ENCODE measurements at places on chromosomes 7 and 10.

DNA sequence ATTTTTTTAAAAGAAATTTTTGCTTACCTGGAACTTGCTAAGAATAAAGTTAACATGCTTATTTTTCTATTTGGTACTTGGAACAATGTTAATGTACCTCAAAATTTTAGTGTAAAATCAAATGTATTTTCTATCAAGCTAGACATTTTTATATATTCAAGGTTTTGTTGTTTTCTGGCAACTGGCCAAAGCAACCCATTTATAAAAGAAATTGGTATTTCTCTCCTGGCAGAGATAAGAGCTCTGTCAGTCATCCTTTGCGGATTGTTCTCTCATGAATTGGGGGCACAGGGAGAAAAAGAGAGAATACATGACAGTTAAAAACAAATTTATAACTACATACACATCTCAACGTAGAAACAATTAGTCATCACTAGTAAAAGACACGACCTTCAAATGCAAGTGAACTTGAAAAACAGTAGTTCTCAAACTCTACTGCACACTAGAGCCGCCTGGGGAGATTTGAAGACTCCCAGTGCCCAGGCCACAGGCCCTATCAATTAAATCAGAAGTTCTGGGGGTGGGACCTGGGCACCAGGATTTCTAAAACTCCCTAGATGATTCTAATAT, 152.4 kb upstream of the LAMB4 start:
- DNase-seq, result no peak

DNA sequence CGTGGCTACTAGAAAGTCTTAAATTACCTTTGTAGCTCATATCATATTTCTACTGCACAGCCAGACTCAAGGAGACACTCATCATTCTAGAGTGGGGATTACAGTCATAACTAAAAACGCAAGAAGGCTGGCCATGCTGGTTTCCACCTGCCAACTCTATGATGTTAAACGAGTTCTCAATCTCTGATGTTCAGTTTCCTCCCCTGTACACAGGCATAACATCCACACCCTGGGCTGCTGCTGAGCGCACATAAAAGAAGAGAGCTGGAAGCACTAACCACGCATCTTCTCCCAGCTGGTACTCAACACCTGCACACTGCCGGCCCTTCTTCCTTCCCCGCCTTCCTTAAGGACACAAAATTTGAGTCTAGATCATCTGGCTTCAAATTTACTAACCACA, 60.5 kb downstream of the SORBS1 start:
- DNase-seq, result no peak

DNA sequence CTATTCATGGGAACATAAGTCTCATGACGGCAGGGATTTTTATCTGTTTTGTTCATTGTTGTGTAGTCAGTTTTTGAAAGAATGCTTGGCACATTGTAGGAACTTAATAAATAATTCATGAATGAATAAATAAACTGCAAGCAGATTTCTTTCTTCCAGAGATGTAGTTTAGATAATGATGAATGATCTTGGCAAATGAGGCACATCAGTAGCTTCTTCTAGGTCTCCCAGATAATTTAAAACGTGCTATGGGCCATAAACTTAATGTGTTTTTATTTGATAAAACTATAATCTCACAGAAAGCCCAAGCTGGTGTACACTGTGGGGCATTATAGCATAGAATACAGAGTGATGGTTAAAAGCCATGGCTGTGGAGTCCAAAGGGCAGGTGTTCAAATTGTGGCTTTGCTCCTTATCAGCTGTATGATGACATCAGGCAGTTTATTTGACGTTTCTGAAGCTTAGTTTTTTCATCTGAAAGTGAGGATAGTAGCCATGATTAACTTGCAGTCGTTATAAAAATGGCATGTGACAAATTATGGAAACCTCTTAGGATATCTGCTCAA, 3.5 kb downstream of the MGAM start:
- no peak for DNase-seq

DNA sequence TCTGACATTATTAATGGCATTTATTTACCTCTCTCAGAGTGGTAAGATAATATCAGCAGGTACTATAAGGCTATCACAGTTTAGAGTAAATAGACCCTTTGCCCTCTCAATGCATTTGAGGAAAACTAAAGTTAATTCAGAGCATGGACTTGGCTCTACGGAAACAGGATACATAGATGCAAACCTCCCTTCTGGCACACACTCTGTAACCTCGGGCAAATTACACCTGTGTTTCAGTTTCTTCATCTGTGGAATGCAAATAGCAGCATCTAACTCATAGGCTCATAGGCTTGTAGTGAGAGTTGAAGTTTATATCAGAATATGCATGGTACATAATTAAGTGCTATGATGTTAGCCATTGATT, 5.6 kb downstream of the RAPGEF5 start:
- no peak for DNase-seq

DNA sequence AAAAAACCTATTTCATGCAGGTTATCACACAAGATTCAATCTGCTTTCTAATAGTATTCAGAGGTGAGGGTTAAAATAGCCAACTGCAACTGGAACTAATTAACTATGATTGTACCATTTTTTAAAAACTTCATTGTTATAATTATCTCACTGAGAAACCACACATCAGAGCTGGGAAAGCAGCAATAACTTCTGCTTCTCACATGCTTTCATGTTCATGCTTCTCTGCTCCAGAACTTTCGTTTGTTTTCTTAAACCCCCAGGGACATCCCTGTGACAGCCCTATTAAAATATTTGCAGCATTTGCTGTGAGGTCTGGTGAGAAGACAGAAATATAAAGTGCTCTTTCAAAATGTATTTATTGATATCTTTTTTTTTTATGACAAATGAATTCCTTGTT, 389.0 kb upstream of the SORCS1 start:
- no peak for DNase-seq

DNA sequence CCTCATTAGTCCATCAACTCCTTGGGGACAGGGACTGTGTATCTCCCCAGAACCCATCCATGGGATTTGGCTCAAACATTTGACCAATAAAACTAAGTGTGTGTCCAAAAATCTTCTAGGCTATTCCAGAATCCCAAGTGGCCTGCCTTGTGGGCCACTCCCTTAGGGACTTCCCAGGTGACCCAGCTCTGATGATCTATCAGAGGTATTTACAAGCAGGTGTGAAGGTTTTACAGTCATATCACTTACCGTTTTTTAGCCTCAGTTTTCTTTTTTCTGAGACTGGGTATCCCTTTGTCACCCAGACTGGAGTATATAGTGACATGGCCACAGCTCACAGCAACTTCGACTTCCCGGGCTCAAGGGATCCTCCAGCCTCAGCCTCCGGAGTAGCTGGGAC, 64.4 kb downstream of the PIP4K2A start:
- no peak for DNase-seq

DNA sequence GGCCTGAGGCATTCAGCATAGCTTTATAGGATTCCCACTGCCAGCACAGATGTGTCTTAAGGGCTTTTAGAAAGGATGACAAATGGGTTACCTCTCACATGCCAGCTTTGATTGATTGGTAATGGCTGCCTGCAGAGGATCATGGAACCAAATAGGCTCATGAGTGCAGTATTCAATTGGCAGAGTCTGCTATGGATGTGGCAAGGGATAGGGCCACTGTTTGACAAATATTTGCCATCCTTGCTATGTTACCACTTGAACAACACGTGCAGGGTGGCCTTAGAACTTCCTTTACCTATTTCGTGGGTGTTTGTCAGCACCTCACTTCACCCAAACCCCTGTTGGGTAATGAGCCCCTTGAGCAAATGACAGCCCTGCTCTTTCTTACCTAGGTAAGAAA, 139.2 kb downstream of the C10orf105 start:
- DNase-seq, result no peak

DNA sequence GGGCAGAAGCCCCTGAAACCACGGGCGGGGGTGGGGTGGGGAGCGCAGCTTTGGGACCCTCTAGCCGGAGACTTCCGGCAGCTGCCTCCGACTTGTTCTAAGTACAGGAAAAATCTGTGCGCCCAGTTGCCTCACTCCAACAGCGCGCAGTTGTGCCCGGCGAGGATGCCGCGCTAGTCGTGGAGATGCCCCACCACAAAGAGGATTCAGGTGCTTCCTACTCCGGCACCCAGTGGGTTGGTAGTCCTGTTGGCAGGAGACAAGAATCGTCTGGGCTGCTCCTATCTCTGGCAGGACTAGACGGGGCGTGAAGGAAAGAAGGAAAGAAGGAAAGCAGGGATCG, 465 bp upstream of the NPY start:
- DNase-seq, result no peak

GRCh38 chr7:151330661-151331060, 11.0 kb upstream of the NUB1 start:
- no peak for DNase-seq

- no peak for DNase-seq
These were observed 234.3 kb upstream of the TEX47 start for GRCh38 chr7:89029864-89030263.

GRCh38 chr10:76034353-76035205, 603.2 kb downstream of the LRMDA start:
- DNase-seq, result no peak

GRCh38 chr7:130741331-130741995, 7.5 kb upstream of the KLF14 start:
- DNase-seq, result no peak

DNA sequence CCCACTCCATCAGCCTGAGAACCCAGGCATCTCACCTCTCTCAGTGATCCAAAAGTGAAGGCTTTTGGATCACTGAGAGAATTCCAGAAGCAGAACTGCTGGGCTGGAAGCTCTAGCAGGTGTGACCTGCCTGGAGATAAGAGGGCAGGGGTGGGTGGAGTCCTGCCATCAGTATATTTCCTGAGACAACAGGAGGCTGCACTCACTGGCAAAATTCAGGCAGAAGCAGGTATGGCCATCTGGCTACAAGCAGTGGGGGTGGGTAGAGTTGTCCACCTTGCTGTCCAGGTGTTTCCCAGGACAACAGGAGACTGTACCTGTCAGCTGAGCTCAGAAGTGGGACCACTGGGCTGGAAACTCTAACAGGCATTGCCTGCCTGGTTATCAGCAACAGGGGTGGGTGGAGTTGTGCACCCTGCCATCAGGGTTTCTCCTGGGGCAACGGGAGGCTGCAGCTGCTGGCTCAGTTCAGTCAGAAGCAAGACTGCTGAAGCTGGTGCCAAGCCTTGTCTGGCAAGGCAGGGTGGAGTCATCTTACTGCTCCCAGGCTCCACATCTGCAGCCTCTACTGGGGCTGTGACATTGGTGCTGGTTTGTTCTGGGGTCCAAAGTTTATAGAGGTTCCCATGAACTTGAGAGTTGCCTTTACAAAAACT, 47.2 kb upstream of the SFTPD start:
- no peak for DNase-seq

- no peak for DNase-seq
These were observed 6.7 kb downstream of the KIAA1217 start for GRCh38 chr10:24215603-24216002.

DNA sequence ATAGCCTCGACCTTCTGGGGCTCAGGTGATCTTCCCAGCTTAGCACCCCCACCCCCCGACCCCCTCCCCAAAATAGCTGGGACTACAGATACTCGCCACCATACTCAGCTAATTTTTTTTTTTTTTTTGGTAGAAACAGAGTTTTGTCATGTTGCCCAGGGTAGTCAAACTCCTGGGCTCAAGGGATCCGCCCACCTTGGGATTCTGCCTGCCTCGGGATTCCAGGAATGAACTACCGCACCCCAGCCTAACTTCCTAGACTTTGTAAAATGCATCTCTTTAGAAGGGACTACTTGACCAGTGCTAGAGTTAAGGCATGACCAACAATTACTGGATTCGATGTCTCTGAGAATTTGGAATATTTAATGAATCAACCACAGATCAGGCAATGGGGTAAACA, 85.9 kb downstream of the MDFIC start:
- no peak for DNase-seq

DNA sequence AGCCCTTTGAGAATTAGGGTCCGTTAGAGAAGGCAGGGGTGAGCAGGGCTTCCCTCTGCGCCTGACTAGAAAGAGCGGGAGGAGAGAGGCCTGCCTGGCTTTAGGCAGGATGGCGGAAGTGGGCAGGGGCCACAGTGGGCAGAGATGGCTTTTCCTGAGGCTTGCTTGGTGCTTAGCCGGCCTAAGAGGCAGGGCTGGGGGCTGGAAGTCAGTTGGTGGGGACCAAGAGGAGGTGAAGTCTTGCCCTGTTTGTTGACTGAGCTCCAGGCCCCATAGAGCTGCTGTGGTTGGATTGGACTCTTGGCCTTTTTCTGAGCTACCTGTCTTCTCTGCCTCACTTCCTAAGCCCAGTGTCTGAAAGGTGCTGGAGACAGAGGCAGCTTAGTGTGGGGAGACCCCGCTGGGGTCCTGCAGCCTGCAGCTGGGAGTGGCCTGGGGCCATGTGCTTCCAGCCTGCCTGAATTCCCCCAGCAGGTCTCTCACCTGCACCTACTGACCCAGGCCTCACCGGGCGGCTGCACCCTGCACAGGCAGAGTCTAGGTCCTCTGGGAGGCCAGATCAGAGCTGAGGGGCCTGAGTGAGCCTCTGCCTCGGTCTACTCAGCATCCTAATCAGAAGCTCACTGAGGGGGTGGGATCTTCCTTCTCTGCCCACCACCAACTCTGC, 4.8 kb downstream of the FAM241B start:
- DNase-seq, result no peak

DNA sequence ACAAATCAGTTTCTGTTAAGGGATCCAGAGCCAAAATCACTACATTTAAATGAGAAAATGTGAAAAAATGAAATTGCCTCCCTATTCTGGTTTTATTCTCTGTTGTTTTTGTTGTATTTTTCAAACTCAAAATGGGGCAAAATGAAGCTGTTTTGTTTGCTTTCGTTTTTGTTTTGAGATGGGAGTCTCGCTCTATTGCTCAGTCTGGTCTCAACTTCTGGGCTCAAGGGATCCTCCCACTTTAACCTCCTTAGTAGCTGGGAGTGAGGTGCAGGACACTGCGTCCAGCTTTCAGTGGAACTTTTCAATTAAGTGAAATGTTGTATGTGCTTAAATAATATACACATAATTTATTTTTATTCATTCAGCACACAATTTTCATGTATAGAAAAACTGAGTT, 205.0 kb downstream of the SORCS1 start:
- DNase-seq, result no peak

DNA sequence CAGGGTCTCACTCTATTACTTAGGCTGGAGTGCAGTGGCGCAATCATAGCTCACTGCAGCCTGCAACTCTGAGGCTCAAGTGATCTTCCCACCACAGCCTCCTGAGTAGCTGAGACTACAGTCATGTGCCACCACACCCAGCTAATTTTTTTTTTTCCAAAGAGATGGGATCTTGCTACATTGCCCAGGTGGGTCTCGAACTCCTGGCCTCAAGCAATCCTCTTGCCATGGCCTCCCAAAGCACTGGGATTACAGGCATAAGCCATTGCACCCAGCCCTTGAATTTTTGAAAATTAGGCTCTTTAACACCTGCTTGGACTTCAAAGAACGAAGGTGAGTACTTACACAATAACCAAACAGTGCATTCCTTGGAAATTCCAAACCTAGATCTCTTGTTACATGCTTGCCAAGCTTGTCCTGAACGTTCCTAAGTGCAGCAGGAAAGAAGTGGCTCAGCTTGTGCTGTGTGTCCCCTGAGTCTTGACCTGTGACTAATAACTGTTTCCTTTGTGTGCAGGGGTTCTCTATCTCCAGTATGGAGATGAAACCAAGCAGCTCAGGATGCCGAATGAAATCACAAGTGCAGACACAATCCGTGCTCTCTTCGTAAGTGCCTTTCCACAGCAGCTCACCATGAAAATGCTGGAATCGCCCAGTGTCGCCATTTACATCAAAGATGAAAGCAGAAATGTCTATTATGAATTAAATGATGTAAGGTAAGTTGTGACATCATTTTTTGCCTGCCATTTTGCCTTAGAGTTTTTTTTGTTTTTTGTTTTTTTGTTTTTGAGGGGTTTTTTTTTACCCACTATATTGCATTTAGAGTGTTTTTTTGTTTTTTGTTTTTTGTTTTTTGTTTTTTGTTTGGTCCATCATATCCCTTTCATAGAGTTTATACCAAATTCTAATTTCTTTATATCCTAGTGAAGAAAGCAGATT, 223.8 kb downstream of the KIAA1217 start:
- DNase-seq, result no peak

- DNase-seq, result no peak
These were observed 983.0 kb downstream of the SORCS1 start for GRCh38 chr10:106181501-106181900.
